ENCODE measurements at places on chromosomes 6 and 20.
A peak's percentile ranks its signal among the peaks of the same experiment; 100 is the strongest.

- no peak for DNase-seq
Measured at GRCh38 chr6:93735099-93735498, 315.7 kb upstream of the EPHA7 start.

- DNase-seq, result no peak
Measured at GRCh38 chr6:106134906-106135634, 48.9 kb downstream of the PRDM1 start.

DNA sequence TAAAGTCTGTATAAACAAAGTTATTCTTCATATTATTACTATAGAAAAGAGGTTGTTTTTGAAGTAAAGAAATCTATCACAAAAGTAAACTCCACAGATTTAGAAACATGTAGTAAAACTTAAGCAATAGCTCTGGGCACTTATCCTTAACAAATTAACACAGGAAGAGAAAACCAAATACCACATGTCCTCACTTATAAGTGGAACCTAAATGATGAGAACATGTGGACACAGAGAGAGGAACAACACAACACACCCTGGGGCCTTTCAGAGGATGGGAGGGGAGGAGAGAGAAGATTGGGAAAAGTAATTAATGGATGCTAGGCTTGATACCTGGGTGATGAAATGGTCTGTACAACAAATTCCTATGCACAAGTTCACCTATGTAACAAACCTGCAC, 57.2 kb downstream of the C6orf58 start:
- DNase-seq, result no peak

- DNase-seq, result no peak
Measured at GRCh38 chr6:168468045-168468444, 27.1 kb downstream of the SMOC2 start.

GRCh38 chr6:134039116-134039515, 13.3 kb downstream of the SLC2A12 start:
- no peak for DNase-seq

DNA sequence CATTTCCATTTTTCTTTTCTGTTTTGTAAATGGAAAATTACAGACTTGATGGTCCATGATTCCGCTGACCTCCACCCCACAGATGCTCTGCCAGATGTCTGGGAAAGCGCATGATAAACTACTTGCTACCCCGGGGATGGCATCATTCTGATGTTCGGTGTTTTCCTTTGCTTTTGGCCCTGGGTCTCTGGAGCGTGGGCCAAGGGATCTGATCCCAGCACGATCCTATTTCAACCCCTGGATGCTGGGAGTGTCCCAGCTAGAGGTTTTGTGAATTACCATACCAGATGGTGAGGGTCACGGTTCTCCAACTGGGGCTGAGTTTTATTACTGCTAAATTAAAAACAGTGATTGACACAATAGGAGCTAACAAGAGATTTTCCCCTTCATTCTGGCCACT, 25.2 kb upstream of the MYLIP start:
- no peak for DNase-seq

DNA sequence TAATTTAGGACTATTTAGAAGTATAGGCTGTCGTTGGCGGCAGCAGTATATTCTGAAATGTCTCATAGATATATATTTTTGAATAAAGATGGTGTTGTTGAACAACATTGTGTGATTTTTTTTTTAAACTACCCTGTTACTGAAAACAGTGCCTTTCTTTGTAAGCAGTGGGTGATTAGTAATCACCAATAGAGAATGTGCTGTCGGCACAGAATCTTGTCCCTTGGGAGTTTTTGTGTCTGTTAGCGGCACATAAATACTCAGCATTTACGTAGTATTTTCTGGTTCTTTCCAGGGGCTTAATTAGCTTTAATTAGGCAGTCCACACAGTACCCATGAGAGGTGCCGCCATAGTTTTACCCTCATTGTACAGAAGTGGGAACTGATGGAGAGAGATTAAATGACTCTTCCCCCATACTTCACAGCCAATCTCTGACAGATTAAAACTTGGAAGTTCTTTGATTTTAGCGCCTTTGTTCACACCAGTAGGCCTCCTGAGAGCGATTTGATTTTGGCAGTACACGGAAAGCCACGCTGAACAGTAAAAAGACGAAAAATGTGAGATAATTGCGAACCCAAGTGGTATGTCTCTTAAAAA, 58.8 kb downstream of the RPRD1B start:
- DNase-seq, result no peak

GRCh38 chr20:57388953-57389694, 2.1 kb upstream of the RBM38 start:
- peak; percentile 64 for DNase-seq

DNA sequence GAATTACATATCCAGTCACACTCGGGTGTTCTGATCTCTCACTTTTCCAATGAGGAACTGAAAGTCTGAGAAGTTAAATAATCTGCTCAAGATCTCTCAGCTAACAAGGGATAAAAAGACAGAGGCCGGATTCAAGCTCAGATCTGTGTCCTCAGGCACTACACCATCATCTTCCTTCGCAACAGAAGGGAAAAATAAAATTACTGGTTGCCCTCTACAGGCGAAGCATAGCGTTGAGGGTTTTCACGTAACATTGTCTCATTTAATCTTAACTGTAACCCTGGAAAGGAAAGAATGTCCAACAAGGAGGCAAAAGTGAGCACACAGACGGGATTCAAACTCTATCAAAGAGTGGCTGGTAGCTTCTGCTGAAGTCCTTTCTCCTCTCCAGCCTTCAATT, 67.8 kb upstream of the ANKEF1 start:
- DNase-seq, result no peak

DNA sequence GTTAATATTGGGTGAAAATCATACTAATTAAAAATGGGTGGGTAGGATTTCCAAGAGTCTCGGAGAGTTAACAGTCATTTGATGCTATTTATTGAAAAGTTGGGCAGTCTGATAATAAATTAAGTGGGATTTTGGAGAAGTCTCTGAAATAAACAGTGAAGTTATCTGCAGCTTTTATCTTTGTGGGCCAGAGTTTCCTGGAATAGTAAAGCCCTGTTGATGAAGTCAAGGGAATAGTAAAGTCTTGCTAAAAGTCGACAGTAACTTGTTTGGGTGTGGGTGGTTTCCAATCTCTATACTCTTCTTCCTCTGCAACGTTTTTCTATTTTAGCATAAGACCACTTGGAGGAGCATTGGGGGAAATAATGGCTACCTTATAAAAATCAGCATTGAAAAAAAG, 493.6 kb downstream of the EPM2A start:
- DNase-seq, result no peak

- DNase-seq, result no peak
Measured at GRCh38 chr20:16926626-16927430, 178.7 kb downstream of the OTOR start.

DNA sequence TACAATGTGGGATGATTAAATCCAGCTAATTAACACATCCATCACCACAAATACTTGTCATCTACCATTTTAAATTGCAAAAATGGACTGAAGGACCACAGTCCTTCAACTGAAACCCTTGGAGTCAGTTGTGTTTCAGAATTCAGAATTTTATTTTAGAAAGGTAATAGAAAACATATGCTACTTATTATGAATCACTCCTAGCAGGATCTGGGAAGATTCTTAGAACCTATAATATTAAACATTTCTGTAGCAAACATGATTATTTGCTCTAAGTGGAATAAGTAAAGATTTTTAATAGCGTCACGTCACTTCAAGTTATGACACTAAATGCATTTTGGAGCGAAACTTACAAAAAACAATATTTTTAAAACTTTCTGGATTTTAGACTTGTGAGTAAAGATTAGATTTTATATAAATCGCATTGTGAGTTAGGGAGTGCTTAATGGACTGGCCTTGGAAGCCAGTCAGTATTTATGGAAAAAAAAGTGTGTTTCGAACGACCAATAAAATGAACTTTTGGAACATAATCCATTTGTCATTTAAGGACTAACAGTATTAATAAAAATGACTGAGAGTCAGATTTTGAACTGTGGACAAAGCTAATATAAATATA, 71.8 kb upstream of the PHACTR2 start:
- no peak for DNase-seq

DNA sequence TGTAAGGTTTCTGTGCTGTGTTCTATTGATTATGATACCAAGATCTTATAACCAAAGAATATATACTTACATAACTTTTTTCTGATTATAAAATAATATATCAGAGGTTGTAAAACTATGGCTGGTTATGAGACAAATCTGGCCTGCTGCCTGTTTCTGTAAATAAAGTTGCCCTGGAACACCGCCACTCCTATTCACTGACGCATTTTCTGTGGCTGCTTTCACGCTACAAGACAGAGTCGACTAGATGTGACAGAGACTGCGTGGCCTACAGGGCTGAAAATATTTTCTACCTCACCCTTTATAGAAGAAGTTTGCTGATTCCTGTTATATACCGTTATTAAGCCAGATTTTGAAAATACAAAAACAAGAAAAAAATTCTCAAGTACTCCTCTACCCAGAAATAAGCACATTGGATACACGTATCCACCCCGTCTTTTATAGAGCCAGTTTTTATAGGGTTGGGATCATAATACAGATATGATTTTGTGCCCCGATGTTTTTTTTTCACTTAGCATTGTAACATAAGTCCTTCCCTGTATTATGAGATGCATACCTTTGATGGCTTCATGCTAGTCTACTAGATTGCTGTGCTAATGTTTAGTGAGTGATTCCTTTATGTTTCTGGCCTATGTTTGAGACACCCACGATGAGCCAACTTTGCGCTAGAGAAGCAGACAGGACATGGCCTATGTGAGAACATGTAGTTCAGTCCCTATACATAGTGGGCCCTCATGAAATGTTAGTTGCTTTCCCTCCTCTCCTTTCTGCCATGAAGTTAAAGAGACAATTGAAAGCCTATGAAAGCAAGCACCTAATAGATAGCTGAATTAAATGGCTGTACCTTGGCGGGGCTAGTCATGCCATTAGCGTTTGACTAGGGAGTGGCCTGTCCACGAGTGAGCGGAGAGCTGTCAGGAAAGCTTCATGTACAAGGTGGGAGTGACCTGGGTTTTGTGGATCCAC, 98.1 kb upstream of the KCNK16 start:
- DNase-seq, result no peak

GRCh38 chr20:25053255-25054031, 4.5 kb downstream of the ACSS1 start:
- DNase-seq, result no peak

DNA sequence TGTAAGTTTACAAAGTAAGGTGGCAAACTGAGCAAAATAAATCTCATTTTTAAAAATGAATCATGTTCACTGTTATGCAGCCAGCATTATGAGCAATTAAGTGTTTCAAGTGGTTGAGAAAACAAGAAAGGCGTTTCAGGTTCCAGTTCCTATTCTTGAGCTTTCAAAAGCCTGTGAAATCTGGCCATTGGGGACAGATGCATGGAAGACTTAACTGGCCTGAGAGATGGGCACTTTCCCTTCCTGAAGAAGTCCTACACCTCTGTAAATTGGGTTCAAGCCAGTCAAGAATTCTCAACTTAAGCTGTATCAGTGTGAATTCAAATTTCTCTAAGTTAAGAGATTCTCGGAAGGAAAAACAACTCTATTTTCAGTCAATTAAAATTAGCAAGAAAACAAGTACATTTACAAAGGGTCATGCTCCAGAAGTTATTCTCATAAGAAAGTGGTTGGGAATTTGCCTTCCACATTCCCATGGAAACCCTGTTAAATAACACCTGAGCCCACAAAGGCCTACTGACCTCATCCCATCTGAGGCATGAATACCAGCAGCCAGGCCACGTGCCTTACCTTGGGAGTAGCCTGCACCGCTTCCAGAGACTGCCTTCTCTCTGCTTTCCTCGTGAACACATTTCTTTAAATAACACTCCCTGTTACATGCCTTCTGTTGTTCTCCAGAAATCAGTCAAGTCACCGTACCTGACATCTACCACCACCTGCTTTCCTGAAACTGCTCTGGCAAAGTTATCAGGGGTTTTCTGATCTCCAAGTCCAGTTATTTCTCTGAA, 19.4 kb downstream of the MAP3K5 start:
- DNase-seq, result no peak

- DNase-seq, result no peak
Measured at GRCh38 chr6:2534406-2535042, 216.2 kb downstream of the MYLK4 start.

DNA sequence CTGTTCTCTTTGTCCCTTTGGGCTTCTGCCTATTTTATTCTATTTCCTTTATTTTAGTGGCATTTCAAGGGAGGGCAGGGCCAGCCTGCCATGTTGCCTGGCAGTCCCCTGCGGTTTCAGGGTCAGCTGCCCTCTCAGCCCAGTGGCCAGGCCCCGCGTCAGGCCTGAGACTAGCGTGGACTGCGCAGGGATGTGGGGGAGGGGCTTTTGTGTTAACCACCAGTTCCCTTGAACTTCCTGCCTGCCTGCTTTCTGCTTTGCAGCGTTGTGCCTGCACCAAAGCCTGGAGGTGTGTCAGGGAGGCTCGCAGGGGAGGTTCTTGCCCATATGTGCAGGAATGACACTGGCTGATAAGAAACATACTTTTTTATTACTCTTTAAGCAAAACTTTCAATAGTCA, 157.6 kb downstream of the SLC35B3 start:
- no peak for DNase-seq

GRCh38 chr20:38125157-38126056, 39.7 kb downstream of the TGM2 start:
- no peak for DNase-seq

DNA sequence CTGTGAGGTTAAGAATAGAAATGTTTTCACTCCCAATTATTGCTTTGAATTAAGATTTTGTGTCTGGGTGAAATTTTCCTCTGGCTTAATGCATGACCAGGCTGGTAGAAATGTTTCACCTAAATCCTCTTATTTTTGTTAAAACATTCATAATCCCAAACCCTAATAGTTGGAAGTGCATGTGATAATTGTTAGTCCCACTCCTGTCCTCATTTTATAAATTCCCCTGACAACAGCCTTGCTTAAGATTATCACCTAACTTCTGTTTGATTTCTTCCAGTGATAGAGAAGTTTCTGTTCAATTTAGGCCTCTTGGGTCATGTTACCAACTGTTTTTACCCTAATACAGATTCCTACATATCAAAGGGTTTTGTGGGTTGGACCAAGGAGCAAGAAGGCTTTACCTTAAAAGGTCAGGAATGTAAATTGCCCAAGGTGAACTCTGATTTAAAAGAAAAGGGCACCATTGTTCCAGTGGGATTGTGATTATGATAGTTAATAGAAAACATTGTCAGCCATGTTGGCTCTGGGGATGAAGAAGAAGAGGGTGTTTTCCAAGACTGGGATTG, 158.7 kb upstream of the CENPW start:
- DNase-seq, result no peak

- DNase-seq, result no peak
Measured at GRCh38 chr20:46699651-46700359, 9.6 kb upstream of the SLC2A10 start.

- no peak for DNase-seq
Measured at GRCh38 chr6:122405417-122405816, 6.0 kb downstream of the HSF2 start.

DNA sequence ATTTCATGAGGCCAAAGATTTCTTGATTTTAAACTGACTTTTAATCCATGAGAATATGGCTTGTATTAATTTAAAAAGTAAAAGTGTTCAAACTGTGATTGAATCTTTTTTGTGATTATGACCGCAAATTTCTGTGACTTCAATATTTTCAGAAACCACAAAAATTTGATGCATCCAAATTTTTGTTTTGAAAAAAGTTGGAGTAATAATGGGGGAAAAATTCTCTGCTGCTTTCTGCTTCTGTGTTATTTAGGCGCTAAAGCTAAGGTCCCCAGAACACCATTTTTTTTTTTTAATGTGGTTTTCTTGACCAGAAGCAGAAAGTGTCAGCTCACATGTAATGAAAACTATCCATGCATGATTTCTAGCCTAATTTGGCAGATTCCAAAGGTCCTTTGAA, 65.3 kb downstream of the GRIK2 start:
- DNase-seq, result no peak
